Activated naive CD4-positive, alpha-beta T cell treated with Interleukin-2 at 50 U/mL for 16 hours (primary cell): ENCODE measurements at places on chromosomes 11 and 22.

GRCh38 chr11:112219476-112220232, 6.6 kb upstream of the PTS start:
- peak; percentile 24 for DNase-seq

GRCh38 chr11:73439002-73439843, 63.0 kb downstream of the RELT start:
- no peak for DNase-seq

DNA sequence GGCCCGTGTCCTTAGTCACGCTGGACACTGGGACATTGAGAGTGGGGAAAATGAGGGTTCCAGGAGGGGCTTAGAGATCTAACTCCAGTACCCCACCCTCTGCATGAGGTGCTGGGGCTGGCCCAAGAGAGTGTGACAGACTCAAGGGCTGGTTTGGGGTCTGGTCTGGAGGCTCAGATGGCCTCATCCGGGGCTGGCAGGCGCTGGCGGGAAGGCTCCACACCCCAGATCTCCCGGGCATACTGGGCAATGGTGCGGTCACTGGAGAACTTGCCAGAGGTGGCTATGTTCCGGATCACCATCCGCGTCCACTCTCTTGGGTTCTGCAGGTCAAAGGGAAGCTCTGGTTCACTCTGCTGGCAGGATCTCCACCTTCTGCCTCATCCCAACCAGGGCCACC, 2.5 kb upstream of the RASGRP2 start:
- DNase-seq = no peak

DNA sequence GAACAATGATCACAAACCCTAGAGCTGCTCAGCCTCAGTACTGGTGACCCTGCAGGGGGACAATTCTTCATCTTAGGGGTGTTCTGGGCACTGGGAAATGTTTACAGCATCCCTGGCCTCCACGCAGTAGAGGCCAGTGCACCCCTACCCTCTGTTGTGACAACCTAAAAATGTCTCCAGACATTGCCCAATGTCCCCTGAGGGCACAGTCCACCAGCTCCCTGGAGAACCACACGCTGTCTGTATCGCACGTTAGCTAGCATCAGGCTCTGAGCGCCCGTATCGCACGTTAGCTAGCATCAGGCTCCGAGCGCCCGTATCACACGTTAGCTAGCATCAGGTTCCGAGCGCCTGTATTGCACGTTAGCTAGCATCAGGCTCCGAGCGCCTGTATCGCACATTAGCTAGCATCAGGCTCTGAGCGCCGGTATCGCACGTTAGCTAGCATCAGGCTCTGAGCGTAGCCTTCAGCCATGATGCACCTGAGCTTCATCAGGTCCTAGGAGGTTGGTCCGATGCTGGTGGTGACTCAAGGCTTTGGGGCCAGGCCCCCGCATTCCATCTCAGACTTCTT, 111.1 kb upstream of the ANO1 start:
- no peak for DNase-seq

DNA sequence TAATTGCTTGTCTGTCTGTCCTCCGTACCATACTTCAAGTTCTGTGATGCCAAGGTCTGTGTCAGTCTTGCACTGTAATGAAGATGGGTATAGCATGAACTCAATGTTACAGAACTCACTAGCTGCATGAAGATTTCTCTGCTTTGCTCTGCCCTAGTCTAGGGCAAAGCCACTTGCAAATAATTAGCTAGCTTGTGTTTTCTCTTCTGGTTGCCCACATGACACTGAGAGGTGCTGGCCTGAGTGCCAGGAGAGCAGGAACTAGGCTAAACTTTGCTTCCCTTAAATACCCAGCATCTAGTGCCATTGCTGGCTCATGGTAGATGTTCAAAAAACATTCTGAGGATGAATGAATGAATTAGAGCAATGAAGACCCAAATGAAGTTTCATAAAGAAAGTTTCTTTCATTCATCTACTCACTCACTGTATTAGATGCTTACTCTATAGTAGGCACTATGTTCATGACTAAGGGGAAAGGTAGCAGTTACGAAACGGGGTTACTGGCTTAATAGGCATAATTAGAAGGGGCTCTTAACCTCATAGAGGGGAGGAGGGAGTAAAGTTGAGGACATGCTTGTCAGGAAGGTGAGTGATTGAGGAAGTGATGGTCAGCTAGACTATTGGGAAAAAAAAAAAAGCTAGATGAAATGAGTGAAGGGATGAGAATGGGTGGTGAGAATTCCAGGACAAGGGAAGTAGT, 4.4 kb upstream of the ENDOD1 start:
- no peak for DNase-seq

- peak; percentile 23 for DNase-seq
These were observed 288.8 kb downstream of the CASP12 start for GRCh38 chr11:104609311-104610085.
